Body of pancreas (tissue), 4 donors: ENCODE measurements at places on chromosomes 6 and 20. TPM values are rescaled to one million over a fixed set of nuclear protein-coding genes. Genes with fewer than 3 reads are reported as not detected.

The C2 gene
- 1.3 TPM for total RNA-seq

The E2F1 gene
- not detected for total RNA-seq

DNA sequence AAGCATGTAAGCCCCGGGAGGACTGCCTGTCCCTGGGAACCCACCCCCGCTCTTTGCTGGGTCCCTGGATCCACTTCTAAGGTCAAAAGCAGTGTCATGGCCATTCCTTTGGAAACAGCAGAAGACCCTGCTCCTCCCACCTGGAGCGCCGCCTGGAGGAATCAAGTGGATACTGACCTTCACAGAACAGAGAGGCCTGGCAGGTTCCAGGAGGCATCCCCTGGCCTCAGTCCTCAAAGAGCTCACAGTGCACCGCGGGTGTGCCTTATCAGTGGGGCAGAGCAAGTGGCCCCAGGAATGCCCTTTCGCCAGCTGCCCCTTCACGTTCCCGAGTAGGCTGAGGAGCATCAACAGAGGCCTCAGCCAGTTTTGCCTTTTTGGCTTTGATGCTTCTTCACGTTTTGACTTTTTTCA is 11.1 kb upstream of the SLC4A11 start:
- H3K4me1 ChIP-seq, result peaks cover 8% of the 10 kb centered on the region
- H3K4me3 ChIP-seq, result no peak overlapping the region
- peaks cover 9% of the 10 kb centered on the region for H3K36me3 ChIP-seq
- no peak for DNase-seq

DNA sequence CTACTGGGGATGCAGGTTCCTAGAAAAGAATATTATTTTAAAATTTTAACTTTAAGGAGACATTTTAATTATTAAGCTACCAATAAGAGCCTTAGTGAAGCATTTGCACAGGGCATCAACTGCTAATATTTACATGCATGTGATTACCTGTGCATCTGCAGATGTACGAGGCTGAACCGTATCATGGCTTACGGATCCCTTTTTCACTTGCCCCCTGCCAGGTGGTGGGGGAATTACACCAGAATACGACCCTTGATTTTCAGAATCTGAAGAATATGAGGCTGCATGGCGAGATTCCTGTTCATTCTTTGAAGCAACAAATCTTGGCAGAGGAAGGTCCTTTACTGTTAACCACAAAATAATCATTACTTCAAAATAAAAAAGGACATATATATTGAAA is 42.7 kb downstream of the REPS1 start:
- DNase-seq, result no peak
- H3K27me3 ChIP-seq, result no peaks in the 10 kb centered on the region
- H3K4me1 ChIP-seq, result peaks cover 12% of the 10 kb centered on the region
- no peak overlapping the region for H3K27ac ChIP-seq

DNA sequence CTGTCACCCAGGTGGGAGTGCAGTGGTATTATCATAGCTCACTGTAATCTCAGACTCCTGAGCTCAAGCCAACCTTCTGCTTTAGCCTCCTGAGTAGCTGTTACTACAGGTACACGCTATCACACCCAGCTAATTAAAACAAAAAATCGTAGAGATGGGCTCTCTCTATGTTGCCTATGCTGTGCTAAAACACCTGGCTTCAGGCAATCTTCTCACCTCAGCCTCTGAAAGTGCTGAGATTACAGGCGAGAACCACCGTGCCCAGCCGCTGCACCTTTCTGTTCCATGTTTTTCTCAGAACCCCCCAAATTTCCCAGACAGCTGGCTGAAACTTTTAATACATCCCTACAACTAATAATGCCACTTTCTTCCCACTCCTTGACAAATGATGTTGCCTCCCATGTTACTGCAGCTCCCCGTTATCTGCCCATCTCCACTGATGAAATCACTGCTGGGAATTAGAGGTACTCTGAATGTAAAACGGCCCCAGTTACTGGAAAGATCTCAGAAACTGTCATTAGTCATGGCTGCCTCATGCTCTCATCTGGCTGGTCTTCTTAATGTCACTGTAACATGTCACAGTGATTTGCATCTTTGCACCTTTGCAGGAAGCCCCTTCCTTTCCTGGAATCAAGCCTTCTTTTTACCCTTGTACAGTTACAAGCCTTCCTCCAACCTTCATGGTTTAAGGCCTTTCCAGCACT is 697.5 kb downstream of the PRKN start:
- H3K36me3 ChIP-seq, result no peaks in the 10 kb centered on the region
- H3K4me3 ChIP-seq, result no peak overlapping the region
- H3K4me1 ChIP-seq, result peaks cover 9% of the 10 kb centered on the region
